ENCODE measurements at places on chromosomes 6 and 20.

DNA sequence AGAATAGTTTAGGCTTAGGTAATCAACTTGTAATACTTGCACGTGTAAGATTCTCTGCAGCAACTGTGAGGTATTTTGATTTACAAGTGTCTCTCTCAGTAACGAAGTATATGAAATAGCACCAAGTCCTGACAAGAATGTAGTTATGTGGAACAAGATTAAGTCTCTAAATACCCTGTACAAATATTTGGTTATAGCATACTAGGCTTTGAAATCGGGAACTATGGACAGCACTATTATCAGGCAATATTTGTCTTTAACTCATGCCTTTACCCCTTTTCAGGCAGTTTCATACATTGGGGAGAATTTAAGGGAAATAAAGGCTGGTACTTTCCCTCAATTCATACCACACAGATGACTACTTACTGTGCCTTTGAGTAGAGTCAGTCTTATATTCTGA lies 93.2 kb downstream of the GRIK2 start:
- no peak for DNase-seq

GRCh38 chr6:84836366-84836765 lies 72.0 kb upstream of the TBX18 start:
- DNase-seq = no peak

DNA sequence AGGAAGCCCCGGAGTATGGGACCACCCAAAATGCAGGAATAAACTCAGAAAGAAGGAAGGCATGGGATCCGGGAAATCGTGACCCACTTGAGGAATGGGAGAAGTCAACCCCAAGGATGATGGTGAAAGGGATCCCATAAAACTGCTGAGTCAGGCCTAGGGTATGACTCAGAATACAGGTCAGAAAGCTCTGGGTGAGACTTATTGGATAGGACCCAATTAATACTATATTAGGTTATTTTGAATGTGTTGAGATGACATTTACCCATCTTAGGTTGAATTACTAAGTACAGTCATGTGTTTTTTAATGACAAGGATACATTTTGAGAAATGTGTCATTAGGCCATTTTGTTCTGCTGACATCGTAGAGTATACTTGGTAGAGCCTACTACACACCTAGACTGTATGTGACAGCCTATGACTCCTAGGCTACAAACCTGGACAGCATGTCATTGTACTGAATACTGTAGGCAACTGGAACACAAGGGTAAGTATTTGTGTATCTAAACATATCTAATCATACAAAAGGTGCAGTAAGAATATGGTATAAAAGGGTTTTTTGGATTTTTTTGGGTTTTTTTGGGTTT lies 17.1 kb upstream of the HIVEP1 start:
- DNase-seq = no peak

GRCh38 chr20:47502271-47503239 lies 868 bp downstream of the NCOA3 start:
- DNase-seq = peak; percentile 63

GRCh38 chr6:11978169-11978987 lies 33.7 kb upstream of the HIVEP1 start:
- no peak for DNase-seq

All from EH (cell line).